ENCODE measurements at places on chromosomes 3 and 15. TPM values are rescaled to one million over a fixed set of nuclear protein-coding genes. Genes with fewer than 3 reads are reported as not detected.

Gene HTR3E
- not detected for total RNA-seq

GRCh38 chr3:166471074-166471767 lies 634.0 kb upstream of the BCHE start:
- no peaks in the 10 kb centered on the region for H3K36me3 ChIP-seq
- no peak for DNase-seq
- H3K27ac ChIP-seq: no peak overlapping the region
- H3K4me3 ChIP-seq: no peak overlapping the region
- no peaks in the 10 kb centered on the region for H3K4me1 ChIP-seq
- H3K27me3 ChIP-seq: no peaks in the 10 kb centered on the region

GRCh38 chr3:146164971-146165769 lies 4.2 kb upstream of the PLOD2 start:
- H3K27me3 ChIP-seq: no peaks in the 10 kb centered on the region
- DNase-seq: no peak
- H3K36me3 ChIP-seq: no peaks in the 10 kb centered on the region
- H3K4me3 ChIP-seq: no peak overlapping the region
- peaks cover 16% of the 10 kb centered on the region for H3K4me1 ChIP-seq
- H3K27ac ChIP-seq: no peak overlapping the region

GRCh38 chr3:161171113-161171512 lies 50.0 kb upstream of the NMD3 start:
- H3K27me3 ChIP-seq: no peaks in the 10 kb centered on the region
- no peak for DNase-seq
- H3K4me1 ChIP-seq: no peaks in the 10 kb centered on the region
- H3K4me3 ChIP-seq: no peak overlapping the region
- no peak overlapping the region for H3K27ac ChIP-seq
- no peaks in the 10 kb centered on the region for H3K36me3 ChIP-seq
